ENCODE measurements at places on chromosomes 16 and 17.

- no peak for DNase-seq
Measured at GRCh38 chr16:84851192-84852127, 31.7 kb downstream of the CRISPLD2 start.

DNA sequence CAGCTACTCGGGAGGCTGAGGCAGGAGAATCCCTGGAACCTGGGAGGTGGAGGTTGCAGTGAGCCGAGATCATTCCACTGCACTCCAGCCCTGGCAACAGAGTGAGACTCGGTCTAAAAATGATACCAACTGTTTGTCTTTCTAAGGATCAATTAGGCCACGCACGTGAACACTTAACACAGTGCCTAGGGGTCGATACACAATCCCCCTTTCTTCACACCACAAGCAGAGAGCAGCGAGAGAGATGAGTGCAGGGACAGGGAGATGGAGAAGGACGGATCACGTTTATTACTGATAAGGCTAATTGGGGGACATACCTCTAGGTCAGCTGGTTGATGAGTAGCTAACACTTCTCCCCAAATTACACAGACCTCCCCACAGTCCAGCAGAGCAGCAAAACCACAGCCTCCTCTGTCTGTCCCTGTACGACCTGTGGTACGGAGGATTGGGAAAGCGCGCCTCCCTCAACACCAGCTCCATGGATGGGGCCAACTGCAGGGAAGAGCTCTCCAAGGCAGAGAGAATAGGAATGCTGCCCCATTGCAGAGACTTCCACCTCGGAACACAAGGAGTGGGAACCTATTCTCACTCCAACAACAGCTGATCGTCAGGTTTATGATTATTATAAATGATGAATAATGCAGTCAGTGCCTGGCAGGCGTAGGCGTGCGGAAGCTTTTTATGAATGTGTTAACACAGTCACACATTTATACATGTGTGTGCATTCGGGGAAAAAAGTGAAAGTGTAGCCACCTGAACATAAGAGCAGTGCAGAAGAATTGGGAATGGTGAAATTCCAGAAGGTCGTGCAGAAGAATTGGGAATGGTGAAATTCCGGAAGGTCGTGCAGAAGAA is 155.1 kb downstream of the C16orf95 start:
- no peak for DNase-seq

GRCh38 chr16:15533386-15533785 is 99.0 kb downstream of the BMERB1 start:
- no peak for DNase-seq

DNA sequence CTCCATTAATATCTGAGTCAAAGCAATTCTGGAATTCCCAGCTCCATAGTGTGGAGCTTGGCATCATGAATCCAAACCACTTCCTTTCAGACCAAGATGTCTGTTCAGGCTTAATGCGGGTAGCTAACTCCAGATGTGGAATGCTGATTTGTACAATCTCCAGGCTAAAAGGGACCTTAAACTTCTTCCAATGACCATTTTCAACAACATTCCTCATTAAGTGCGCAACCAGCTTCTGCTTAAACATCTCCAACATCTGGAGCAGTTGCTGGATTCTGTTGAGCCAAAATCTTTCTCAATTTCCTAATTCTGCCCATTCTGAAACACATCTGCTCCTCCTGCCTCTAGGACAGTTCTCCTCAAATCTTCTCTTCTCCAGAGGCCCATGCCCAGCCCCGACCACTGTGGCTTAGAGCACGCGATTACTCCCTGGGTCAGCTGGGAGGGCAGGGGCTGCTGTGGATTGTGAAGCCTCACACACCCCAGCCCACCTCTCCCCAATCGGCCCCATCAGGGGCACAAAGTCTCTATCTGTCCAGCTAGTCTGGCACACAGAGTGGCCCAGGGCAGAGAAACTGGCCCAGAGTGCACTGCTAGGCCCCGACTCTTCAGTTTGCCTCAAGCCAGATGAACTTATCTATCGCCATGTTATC is 36.2 kb downstream of the ASPA start:
- no peak for DNase-seq

DNA sequence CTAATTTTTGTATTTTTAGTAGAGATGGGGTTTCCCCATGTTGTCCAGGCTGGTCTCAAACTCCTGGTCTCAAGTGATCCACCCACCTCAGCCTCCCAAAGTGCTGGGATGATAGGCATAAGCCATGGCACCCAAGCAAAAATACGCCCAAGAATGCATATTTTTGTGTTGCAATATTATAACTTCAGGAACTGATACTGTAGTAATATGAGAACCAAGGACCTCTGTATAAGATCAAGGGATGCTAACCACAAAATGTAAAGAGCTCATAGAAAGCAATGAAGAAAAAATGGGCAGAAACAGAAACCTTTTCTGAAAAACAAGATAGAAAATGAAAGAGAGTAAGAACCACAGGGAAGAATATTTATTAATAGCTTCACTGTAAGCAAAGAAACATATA is 183.6 kb upstream of the RPL38 start:
- no peak for DNase-seq

DNA sequence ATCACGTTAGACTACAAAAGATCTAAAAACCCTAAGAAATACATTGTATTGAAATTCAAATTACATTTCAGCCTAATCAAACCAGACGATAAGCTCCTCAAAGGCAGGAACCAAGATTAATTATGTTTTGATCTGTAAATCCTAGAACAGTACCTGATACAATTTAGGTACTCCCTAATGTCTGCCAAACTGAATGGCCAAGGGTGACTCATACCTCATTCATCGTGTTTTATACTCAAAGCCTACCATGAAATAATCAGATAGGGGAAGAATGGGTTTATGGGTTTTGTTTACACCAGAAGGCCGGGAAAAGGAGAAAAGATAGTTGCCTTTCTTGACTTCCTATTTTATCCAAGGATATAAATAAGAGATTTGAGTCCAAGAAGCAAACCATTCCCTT is 19.3 kb downstream of the MMD start:
- DNase-seq: no peak

- no peak for DNase-seq
Measured at GRCh38 chr16:55030944-55031343, 100.3 kb downstream of the IRX5 start.

- DNase-seq: no peak
Measured at GRCh38 chr16:14378689-14379467, 251.2 kb downstream of the PARN start.

DNA sequence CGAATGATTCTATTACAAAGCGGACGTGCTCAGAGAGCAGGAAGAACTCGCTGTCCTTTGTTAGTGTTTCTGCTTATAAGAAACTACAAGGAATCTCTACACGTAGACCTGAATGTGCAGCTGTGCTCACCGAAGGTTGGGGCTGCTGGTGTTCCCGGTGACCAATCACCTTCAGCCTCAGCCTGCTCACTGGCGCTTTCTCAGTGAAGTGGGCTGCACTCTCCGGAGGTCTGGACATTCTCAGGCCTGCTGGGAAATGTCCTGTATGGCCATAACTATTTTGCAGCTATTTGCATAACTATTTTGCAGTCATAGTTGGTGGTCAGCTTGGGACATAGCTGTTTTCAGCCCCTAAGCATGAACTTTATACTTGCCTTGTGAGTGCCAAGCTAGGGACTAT is 9.7 kb upstream of the CIAO3 start:
- no peak for DNase-seq

GRCh38 chr16:15616475-15617165 is 26.3 kb downstream of the MARF1 start:
- no peak for DNase-seq

DNA sequence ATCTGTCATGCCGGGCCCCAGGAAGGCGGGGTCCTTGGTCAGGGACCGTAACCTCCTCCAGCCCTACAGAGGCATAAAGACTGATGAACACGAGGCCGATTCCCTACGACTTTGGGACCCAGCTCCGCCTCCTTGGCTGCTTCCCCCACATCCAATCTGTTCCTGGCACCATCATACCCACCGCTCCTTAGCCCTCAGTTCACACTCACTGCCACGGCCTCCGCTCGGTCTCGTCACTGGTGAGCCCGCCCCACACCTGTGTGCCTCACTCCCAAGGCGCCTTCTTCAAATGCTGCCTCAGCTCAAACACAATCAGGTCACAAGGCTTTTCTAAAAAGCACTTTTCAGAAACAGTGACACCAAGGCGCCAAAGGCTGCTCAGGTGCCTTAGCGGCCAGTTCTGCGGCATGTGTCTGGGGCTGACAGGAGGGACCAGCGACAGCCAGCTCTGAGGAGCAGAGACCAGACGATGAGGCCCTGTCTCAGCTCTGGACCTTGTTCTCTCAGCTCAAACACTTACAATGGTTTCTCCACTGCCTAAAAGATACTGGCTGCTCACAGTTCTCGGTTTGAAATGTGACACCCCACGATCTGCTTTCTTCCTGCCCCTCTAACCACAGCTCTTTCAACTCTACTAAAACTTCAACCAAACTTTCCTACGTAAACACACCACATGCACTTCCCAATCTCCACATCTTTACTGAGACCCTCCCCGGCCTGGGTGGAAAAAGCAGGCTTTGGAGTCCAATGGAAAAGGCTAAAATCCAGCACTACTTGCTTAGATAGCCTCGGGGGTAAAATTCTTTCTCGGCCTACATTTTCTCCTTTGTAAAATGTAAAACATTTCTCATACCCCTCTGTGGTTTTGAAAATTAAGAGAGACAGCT is 33.2 kb downstream of the CYB5D2 start:
- DNase-seq: no peak

DNA sequence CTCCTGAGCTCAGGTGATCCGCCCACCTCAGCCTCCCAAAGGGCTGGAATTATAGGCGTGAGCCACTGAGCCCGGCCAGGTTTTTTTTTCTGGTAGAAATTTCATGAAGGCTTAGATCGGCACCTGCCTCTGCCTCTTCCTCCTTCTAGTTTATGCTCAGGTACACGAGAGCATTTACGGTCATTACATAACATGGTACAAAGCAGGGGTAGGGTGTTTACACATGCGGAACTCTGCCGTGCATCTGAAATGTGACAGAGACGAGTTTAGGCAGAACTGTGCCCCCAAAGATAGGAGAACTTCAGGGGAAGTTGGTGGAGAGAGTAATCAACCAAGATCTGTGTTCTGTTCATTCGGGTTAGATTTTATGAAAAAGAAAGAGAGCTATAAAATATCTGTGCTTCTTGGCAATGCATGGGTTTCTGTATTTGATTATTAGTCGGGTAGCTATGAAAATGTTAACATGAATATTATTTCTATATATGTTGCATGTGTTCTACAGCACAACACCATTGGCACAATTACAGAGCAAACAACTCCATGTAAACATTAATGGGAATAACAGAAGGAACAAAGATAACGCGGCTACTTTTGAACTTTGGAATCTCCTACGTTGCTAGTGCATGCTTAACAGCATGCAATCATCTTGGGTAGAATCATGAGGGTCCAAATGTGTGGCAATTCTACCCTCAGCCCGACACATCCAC is 23.5 kb upstream of the MAP2K6 start:
- DNase-seq: no peak

DNA sequence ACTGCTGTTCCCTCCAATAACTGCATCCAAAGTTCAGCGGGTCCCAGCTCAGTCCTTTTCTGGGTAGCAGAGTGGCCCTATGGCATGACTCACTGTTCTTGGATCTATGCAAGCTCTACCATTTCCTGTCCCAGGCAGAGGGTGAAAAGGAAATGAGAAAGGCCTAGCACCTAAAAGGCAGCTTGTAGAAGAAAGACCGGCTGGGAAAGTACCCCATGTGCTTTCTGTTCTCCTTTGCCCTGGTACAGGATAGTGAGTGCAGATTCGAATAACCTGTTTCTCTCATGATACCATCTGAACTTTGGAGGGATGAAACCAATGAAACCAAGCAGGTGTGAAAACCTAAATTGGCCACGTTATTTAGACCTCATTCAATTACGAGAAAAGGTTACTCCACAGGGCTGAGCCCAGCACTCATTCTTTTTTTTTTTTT is 12.7 kb upstream of the HASPIN start:
- DNase-seq: peak; percentile 66

- DNase-seq: no peak
Measured at GRCh38 chr16:27330542-27330941, 16.8 kb downstream of the IL4R start.

Measured in AML-193 (cell line).